Dorsolateral prefrontal cortex (tissue), 122 donors: ENCODE measurements at places on chromosomes 4 and X. TPM values are rescaled to one million over a fixed set of nuclear protein-coding genes. Genes with fewer than 3 reads are reported as not detected.

The STARD8 gene
- 11.6 TPM for total RNA-seq

The PF4V1 gene
- not detected for total RNA-seq

The SYN1 gene
- 383 TPM for total RNA-seq

The PRRG3 gene
- total RNA-seq = 25.2 TPM

The GAGE12C gene
- not detected for total RNA-seq

The MAOB gene
- 166 TPM for total RNA-seq
